ENCODE measurements at places on chromosomes 11 and 22.

GRCh38 chr11:128796270-128796669 is 70.8 kb downstream of the KCNJ1 start:
- peak; percentile 76 for DNase-seq

DNA sequence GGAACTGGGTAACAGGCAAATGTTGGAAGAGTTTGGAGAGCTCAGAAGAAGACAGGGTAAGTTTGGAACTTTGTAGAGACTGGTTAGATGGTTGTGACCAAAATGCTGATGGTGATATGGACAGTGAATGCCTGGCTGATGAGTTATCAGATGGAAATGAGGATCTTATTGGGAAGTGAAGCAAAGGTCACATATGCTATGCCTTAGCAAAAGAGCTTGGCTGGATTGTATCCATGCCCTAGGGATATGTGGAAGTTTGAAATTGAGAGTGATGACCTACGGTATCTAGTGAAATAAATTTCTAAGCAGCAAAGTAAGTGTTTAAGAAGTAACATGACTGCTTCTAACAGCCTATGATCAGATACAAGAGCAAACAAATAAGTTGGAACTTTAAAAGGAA is 17.8 kb downstream of the BBOX1 start:
- DNase-seq: peak; percentile 61

- no peak for DNase-seq
Observed at GRCh38 chr22:17921871-17922821, 102.2 kb downstream of the MICAL3 start.

- DNase-seq: no peak
Observed at GRCh38 chr11:9146477-9146876, 55.1 kb upstream of the SCUBE2 start.

- DNase-seq: no peak
Observed at GRCh38 chr22:22840780-22841179, 46.8 kb upstream of the IGLL5 start.

DNA sequence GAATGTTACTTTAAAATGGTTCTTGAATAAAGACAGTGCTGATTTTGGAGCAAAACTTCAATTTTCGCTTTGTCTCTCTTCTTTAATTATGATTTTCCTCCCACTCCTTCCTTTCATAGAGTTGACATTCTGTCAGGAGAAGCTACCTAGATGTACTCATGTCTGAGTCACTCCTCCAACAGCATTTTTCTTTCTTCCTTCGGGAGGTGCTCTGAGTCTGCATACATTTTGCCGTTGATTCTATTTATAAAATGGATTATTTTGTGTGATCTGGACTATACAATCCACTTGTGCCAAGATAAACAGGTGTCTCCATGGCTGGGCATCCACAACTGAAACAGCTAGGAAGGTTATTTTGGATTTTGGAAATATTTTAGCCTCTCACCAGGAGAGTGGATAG is 588.3 kb upstream of the ANO5 start:
- DNase-seq: no peak

DNA sequence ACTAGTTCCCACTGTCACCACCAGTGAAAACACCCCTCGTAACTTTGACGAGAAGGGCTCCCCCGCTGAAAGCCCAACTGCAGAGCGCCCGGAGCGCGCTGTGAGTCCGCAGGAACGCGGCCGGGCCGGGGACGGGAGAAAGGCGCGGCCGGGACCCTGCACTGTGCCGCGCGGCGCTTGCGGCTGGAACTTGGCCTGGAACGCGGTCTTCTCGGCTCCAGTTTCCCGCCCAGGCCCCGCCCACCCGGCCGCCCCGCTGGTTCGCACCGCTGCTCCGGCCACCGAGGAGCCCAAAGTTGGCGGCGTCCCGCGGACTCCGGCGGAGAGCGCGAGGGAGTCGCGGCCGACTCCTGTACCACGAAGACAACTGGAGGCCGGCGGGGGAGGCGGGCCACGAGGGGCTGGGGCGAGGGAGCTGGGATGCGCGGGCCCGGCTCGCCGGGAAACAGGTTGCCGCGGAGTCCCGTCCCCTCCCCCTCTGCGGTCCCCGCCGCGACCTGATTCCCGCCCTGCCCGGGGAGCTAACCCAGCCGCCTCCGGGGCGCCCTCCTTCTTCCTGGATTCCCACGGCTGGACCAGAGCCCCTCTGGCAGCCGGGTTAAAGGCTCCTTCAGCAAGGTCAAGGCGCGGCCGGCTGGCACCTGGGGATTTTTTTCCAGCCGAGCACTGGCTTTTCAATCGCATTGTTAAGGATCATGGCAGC is 3.4 kb downstream of the TENM4 start:
- DNase-seq: peak; percentile 56

GRCh38 chr11:66692446-66692845 is 14.8 kb upstream of the RBM4B start:
- no peak for DNase-seq

- no peak for DNase-seq
Observed at GRCh38 chr11:47977623-47978022, 2.7 kb upstream of the PTPRJ start.

GRCh38 chr11:69280451-69280850 is 13.5 kb upstream of the MYEOV start:
- peak; percentile 90 for DNase-seq

GRCh38 chr11:65558930-65559509 is 861 bp upstream of the LTBP3 start:
- DNase-seq: peak; percentile 75

DNA sequence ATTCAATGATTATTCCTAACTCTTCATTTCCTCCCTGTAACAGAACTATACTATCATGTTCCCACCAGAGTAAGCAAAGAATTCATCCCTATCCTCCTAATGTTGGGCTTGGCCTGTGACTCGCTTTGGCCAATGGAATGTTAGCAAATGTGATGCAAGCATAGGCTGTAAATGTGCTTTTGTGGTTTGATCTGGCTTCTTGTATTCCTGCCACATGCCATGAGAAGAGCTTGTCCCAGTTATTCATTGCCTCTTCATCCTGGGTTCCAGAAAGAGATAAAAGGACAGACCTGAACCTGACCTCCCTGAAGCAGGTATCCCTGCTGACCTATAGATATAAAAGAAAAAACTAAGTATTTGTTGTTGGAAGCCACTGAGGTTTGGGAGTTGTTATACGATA is 51.0 kb downstream of the SYTL2 start:
- DNase-seq: peak; percentile 91

DNA sequence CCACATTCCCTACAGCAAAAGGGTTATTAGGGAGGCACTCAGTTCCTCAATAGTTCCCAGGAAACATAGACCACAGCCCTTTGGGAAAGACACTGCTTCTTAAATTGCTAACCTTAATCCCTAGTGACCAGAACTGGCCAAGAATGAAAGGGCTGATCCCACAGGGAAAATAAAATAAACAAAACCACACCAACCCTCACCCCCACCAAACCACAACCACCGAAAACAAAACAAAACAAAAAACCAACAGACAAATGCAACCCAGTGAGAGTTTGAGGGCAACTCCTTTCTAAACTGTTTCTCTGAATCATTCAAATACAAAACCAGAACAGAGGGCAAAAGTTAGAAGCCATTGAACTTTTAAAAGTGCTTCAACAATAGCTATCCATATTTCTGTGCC is 57.2 kb downstream of the NAV2 start:
- DNase-seq: peak; percentile 89

GRCh38 chr11:28463826-28464225 is 355.6 kb downstream of the METTL15 start:
- peak; percentile 9 for DNase-seq

DNA sequence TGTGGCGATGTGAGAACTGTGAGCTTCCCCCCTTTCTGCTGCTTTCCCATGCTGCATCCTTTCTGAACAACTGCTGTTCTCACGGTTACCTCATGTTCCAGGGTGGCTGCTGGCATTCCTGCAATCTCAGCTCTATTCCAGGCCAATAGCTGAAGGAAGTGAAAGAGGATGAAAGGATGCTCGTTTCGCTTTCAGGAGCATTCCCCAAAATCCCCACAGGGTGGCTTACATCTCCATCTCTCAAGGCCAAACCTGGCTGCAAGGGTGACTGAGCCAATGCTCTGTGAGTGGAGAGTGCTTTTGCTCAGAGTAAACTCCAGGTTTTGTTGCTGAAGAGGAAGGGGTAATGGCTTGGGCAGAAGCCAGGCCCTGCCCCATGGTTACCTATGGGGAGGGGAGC is 848.2 kb downstream of the BRD1 start:
- peak; percentile 17 for DNase-seq

DNA sequence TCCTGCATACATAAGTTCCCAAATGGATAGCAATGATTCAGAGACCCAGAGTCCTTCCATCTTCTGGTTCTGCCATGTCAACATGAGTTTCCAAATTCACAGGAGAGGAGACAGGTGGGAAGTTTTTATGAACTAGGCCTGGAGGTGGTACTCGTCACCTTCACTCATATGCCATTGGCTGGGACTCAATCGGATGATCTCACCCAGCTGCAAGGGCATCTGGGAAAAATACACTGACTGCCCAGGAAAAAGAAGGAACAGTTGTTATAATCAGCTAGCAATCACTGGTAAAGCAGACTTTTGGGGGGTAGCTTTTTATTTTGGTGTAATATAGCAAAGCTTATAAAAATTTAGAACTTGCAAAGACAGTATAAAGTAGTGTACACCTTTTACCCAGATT is 83.9 kb downstream of the OTOG start:
- no peak for DNase-seq

GRCh38 chr11:83061883-83062282 is 9.8 kb downstream of the RAB30 start:
- no peak for DNase-seq

DNA sequence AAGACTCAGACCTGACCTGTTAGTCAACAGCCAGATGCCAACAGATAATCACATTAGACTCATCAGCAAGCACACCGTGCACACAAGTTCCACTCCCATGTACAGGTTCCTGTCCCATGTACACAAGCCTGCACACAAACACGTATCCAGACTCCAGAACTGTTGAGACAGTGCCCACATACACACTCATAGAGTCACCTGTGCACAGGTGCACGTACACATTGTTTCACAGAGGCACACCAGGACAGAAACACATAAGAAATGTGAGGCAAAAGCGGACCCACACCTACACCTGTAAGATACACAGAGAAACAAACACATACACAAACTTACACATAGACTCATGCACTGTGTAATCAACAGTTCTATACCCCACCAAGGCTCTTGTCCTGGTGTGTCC is 2.7 kb upstream of the ZNF74 start:
- no peak for DNase-seq

DNA sequence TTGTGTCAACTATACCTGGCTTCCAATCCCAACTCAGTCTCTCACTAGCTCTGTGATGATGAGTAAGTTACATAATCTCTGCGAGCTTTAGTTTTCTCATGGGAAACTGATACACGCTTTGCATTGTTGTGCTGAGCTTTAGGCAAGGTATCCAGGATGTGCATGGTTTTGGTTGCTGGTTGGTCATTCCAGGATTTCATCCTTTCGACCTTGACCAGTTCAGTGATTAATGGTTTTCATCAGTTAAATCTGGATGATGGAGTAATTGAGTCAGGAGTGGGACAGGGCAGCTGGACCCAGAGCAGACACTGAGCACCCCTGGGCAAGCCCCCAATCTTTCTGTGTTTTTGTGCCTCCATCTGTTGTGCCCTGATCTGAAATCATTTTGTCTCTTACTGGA is 417.3 kb upstream of the CADM1 start:
- DNase-seq: no peak

DNA sequence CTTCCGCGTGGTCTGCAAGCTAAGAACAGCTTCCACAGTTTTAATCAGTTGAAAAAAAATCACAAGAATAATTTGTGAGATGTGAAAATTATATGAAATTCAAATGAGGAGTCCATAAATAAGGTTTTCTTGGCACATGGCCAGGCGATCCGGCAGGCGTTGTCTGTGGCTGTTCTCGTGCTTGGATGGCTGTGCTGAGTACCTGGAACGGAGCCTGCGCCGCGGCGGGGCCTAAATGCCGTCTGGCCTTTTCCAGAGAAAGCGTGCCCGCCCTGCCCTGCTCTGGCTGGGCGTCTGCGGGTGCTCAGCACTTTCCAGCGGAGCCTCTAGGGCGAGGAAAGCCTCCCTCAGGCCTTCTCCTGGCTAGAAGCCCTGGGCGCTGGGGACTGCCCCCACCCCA is 41.8 kb downstream of the OSBPL5 start:
- DNase-seq: no peak

DNA sequence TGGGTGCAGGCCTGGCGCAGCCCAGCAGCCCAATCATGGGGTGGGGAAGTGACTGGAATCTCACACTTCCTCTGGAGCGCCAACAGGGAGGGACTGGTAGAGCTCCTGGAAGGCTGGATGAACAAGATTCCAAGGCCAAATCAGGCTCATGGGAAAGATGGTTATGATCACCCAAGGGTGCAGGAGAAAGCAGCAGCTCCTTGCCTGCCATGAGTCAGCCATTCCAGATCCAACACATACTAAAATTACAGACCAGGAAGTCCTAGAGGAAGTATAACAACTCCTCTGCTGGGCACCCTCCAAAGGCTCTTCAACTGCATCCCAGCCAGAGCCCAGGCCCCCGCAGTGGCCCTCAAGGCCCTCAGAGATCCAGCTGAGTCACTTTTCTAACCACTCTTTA is 427.3 kb downstream of the TENM4 start:
- peak; percentile 11 for DNase-seq

GRCh38 chr22:46064966-46065666 is 85.2 kb upstream of the PPARA start:
- no peak for DNase-seq

GRCh38 chr11:30585892-30586250 is 282 bp downstream of the MPPED2 start:
- DNase-seq: no peak

DNA sequence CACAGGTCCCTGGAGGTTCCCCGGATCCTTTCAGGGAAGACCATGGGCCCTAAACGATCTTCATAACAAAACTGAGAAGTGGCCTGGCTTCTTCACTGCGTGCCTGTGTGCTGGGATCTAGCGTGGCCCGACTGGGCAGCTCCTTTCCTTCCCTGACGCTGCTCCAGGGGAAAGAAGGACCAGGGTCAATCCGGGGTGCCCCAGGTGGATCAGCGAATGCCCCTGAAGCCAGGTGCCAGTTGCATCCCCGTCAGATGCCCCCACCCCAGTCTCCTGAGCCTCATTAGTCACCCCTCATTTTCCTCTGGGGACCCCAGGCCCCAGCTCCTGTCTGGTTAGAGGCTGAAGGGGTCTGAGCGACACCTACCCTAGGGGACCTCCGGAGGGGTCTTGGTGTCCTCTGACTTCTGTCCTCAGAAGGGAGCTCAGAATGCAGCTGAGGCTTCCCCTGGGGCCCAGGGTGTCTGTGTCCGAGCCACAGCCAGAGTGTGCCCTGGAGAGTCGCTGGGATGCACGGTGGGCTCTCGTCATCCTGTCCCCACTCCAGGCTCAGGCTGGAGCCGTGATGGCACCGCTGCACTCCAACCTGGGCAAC is 18.7 kb upstream of the MUC6 start:
- DNase-seq: no peak

GRCh38 chr11:88620568-88621130 is 283.1 kb upstream of the CTSC start:
- no peak for DNase-seq

GRCh38 chr11:31882951-31883392 is 71.8 kb upstream of the PAX6 start:
- DNase-seq: peak; percentile 92

GRCh38 chr11:2804189-2804588 is 81.4 kb downstream of the CDKN1C start:
- no peak for DNase-seq

Measured in fibroblast of skin of back (primary cell).